ENCODE measurements at places on chromosomes 2 and 18.

GRCh38 chr2:196441527-196441926, 198.0 kb upstream of the CCDC150 start:
- DNase-seq: no peak

DNA sequence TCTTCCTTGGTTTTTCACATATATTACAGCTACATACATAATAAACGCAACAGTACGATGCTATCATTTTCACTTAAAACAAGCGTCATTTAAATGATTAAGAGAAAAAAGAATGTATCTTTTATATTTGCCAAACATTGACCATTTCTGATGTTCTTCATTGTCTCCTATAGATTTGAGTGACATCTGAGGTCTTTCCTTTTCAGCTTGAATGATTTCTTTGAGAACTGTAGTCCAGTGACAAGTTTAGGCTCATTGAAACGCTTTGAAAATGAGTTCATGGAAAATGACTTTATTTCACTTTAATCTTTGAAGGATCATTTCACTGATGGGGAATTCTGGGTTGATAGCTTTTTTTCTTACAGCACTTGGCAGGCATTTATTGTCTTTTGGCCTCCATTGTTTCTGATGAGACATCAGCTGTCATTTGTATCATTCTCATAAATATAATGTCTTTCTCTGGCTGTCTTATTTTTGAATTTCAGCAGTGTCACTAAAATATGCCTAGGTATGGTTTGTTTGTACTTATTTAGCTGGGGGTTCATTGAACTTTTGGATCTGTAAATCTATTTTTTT, 10.9 kb downstream of the TGIF1 start:
- no peak for DNase-seq

GRCh38 chr18:56176751-56177150, 461.6 kb downstream of the TXNL1 start:
- DNase-seq: no peak

DNA sequence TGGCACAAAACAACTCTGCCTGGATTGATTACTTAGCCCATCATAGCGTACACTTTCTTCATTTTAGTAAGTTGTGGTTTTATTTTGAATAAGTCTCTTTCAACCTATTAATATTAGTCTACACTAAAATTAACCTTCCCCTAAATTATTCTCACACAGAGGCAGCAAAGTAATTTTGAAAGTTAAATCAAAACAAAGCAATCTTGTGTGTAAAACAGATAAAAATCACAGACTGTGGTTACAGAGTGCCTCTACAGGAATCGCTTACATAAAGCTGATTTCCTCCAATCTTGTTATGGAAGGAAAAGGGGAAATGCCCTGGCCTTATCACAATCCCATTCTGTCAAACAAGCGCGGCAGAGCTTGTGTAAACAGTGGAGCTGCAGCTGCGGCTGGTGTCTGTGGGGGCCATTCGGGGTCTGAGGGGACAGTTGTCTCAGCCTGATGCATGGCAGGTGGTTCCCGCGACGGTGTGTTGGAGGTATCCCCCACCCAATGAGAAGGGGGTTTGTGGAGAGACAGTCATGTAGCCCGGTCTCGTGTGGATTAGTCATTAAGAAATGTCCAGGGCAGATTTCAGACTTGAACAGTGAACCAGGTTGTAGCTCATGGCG, 42.1 kb downstream of the BCL2L11 start:
- DNase-seq: no peak

- DNase-seq: no peak
Observed at GRCh38 chr18:3323900-3324299, 62.0 kb downstream of the MYL12B start.

- DNase-seq: no peak
Observed at GRCh38 chr2:36357847-36358659, 2.5 kb downstream of the CRIM1 start.

- no peak for DNase-seq
Observed at GRCh38 chr2:189382668-189383067, 58.6 kb upstream of the WDR75 start.

DNA sequence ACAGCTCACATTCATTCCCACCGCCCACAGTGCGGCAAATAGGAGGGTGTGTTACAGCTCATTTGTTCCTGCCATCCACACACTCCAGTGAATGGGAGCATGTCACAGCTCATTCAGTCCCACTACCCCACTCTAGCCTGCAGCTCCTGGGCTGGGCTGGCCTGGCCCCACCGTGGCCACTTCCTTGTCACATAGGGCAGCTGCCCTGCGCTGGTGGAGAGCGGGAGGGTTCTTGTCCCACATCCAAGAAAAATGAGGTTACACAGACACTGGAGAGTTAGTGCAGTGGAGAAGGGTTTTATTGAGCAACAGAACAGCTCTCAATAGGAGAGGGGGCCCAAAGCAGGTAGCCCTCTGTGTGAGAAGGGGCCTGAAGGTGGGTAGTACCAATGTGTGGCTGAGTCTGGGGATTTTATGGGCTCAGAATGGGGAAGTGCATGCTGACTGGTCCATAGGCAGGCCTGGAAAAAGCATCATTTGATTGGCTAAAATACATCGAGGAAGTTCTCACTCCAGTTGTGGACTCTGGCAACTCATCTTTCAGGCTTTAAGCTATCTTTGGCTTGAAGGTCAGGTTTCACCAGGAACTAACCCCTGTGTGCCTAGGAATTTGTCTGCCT, 249.7 kb downstream of the ETAA1 start:
- DNase-seq: no peak

- no peak for DNase-seq
Observed at GRCh38 chr18:12287684-12288402, 20.2 kb upstream of the TUBB6 start.

DNA sequence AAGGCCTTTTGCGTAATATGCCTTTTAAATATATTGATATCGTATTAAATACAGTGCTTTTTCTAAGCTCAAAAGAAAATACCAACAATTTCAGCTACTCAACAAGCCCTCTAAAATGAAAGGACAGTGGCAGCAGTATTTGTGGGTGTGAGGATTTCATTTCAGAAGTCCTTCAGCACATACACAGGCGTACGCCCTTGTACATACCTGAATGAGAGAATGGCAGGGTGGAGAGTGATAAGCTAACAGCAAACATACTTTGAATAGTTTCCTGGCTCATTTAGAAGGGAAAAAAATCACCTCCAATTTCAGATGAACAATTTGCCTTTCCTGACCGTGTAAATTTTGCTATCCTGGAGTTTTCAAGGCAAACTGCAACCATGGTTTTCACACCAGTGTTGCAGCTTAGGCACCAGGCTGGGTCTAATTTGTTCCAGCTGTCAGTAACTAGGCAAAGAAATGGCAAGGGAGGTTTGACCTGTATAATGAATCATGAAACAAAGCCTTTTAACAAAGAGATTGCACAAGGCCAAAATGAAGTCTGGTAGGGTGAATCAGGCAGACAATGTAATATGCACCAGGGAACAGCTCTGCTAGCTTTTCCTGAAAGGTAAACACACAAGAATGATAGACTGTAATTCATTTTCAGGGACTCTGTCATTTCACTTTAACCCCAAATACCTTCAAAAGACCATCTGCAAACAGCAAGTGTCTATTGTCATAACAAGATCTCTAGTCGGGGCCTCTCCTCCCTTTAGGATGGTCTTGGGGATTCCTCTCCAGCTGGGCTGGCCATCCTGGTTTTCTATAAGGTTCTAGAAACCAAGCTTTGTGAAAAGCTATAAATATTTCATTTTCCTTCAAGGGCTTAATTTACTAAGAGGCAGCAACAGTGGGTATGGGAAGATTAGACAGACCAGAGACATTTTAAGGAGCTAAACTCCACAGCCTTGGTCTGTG, 11.5 kb downstream of the ANKRD29 start:
- DNase-seq: no peak

GRCh38 chr2:20619624-20620024, 31.3 kb downstream of the HS1BP3 start:
- no peak for DNase-seq

GRCh38 chr2:224971214-224971613, 71.1 kb downstream of the DOCK10 start:
- no peak for DNase-seq

DNA sequence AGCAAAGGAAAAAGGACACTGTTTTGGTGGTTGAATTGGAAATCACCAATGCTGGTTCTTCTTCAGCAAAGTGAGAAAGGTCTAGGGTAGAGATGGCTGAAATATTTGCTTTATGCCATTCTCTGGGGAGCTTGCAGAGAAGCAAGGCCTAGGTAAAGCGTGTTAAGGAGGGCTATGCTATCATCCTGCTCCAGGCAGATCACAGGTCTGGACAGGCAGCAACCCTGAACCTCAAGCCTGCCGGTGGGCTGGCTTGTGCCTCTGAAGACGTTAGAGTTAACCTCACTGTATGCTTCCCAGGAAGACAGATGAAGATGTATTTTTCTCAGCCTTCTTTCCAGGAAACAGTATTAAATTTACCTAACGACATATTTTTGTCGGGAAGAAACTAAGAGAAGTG, 138.5 kb upstream of the LYPD6 start:
- no peak for DNase-seq

DNA sequence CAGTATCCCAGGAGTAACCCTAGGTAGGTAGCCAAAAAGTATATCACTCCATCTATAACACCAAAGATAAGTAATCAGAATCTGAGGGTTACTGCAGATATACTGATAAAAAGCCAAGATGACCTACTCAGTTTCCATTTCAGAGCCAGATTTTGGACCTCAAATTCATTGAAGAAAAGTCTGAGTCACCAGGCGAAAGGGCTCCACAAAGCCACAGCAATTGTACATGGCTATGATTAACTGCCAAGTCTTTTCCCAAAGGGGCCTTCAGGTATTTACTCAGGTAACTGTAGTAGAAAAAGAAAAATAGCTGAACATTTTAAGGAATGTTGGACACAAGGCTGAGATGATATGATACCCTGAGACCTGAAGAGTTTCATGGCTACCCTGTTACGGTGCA, 75.6 kb upstream of the KCNH7 start:
- no peak for DNase-seq

GRCh38 chr2:3669656-3670055, 11.7 kb downstream of the ALLC start:
- no peak for DNase-seq

DNA sequence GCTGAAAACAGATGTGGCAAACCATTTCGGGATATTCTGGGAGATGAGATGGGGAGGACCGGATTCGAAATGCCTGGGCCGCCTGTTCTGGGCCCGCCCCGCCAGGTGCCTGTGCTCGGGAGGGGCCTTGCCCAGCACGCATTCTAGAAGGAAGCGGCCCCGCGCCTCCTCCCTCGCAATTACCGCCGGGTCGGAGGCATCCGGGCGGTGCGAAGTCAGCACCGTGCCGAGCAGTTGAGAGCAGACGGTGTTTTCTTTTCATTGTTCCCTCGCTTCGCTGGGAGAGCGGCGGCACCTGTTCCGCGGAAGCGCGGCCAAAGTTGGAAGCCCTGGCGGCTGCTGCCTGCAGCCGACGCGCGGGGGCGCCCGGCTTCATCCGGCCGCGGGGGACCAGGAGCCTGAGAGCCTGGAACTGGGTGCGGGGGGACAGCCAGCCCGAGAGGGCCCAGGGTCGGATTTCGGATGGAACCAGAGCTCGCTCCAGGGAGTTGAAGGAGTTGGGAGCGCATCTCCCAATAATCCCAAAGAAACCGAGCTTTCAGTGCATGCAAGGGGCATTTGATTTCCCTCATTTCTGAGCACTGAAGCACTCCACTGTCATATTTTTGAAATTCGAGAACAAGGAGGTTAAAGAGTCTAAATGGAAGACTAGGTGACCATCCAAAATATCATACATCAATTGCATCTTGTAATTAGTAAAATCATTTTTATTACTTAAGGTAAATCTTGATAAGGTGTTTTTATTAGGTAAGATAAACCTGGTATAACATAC, 241.8 kb upstream of the RAB12 start:
- DNase-seq: peak; percentile 16

GRCh38 chr2:238467062-238467461, 40.3 kb downstream of the ASB1 start:
- DNase-seq: no peak

- DNase-seq: no peak
Observed at GRCh38 chr18:55731594-55732042, 143.6 kb upstream of the TCF4 start.

DNA sequence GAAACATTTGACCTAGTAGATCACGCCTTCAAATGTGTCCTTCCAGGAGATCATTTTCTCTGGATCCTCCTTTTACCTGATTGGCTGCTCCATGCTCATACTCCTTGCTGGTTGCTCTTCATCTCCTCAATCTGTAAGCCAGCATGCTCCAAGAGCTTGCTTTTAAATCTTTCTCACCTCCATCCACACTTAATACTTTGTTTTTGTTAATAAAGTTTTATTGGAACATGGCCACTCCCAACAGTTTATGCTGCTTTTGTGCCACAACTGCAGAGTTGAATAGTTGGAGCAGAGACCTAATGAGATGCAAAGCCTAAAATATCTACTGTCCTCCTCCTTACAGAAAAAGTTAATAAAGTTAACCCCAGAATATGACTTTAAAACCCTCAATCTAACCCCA, 60.0 kb downstream of the KLHL14 start:
- DNase-seq: no peak

- peak; percentile 85 for DNase-seq
Observed at GRCh38 chr2:84881581-84882413, 913 bp upstream of the TRABD2A start.

- no peak for DNase-seq
Observed at GRCh38 chr2:124874219-124874618, 849.1 kb downstream of the CNTNAP5 start.

DNA sequence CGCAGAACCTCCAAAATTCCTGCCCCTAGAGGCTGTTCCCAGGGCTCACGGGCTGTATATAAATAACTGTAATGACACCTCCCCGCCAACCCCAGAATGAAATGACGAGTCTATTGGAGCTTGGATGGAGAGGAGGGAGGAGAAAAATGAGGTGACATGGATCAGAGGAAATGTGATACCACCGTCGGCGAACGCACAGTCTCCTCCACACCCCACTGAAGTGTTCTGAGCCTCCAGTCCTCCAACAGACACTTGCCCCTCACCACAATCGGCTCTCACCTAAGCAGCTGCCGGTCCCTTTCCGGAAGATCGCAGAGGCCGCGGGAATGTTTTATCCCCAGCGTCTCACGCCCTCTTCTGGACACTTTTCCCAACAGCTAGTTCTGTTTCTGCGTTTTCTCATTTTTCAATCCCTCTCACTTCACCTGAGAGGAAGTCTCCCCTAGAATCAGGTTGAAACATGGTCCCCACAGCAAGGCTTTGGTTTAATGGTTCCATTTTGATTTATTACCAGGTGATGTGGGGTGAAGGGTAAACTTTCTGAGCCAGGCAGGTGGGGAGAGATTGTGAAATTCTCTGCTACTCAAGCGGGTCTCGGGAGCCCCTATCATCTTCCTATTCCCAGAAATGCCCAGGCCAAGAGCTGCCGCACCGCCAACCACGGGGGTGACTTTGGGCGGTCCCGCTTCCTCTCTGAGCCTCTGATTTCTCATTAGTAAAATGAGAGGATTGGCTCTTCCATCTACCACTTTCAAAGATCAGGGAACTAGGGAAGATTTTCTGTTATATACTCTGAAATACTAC, 9.1 kb upstream of the MYO5B start:
- peak; percentile 12 for DNase-seq

- no peak for DNase-seq
Observed at GRCh38 chr2:80473069-80473468, 168.5 kb upstream of the LRRTM1 start.

DNA sequence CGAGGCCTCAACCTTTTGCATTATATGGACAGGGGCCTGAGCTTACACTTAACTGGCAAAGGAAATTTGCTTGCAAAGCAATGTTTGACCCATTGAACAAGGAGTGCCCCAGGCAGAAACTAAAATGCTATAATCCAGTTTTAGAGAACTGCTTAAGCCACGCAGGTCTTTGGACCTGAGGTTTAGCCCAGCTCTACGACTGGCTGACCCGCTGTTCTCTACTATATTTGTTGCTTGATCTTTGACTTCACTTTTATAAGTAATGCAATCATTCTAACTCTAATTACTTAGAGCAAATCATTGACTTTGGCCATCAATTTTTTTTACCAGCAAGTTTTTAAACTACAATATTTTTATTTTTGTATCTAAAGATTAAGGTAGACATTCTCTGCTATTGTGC, 268.8 kb downstream of the MREG start:
- DNase-seq: no peak

Measured in stimulated activated CD4-positive, alpha-beta T cell treated with anti-CD3 and anti-CD28 coated beads, Interleukin-2, amount 100 ng/mL, for 48 hours (primary cell).